ENCODE measurements at places on chromosomes 6 and 20. TPM values are rescaled to one million over a fixed set of nuclear protein-coding genes. Genes with fewer than 3 reads are reported as not detected.

Gene SEL1L2
- total RNA-seq = 0.40 TPM

Gene ZSCAN16
- 2.2 TPM for total RNA-seq

DNA sequence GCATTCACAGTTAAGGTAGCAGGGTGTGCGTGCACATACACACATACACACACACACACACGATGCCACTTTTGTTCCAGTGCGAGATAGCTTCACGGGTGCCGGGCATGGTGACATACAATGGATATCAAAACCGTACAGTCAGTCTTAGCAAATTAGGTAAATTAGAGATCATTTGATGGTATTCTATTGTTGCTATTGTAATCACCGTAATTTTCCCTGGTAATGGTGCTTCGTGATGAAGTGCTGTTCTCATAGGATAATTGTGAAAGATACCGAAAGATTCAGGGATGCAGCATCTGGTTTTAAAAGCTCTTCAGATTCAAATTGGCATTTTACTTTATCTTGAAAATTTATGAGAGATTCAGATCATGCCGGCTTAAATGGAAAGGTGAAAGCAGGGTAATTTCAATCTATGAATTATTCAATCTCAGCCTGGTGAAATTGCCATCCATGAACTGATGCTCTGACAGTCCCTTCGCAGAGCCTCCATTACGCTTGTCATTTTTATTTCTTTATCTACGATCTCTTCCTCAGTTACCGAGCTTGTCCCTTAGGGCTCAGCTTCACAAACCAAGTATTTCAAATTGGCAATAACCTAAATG, 71.3 kb upstream of the SOX4 start:
- no peak for DNase-seq

- DNase-seq = no peak
Measured at GRCh38 chr6:11766043-11766442, 12.6 kb downstream of the ADTRP start.

DNA sequence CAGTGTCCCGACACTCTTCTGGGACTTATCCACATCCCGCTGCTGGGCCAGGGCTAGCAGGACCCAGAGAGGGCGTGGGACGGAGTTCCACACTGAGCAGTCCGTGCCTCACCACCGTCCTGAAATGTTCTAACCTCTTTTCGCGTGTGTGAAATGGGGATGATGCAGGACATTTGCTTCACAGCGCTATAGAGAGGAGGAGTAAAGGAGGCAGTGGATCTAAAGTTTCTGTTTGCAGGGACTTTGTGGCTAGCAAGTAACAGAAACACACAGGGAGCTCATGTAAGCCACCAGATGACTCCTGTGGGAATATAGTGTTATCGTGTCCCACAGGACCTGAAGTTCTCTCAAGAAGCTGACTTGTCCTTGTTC, 634 bp downstream of the ITPA start:
- no peak for DNase-seq

- no peak for DNase-seq
Measured at GRCh38 chr6:40477246-40478126, 109.7 kb downstream of the LRFN2 start.

GRCh38 chr6:107066697-107067659, 39.0 kb downstream of the MTRES1 start:
- no peak for DNase-seq

DNA sequence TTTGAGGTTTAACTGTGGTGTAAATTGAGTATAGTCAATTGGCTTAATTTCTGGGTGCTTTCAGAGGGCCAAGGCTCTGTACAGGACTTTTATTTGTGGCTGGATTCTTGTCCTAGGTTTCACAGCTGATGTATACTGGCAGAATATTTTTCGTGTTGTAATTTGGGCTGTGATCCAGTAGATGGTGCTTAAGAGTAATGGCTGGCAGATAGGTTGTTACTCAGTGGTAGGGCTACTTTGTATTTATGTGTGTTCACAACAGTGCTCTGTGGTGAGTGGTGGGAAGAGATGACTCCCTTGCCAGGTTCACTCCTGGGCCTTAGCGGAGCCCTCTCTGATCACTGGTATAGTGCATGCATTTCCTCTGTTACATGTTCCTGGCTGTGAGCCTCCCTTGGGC, 34.5 kb upstream of the FERMT1 start:
- DNase-seq = no peak

DNA sequence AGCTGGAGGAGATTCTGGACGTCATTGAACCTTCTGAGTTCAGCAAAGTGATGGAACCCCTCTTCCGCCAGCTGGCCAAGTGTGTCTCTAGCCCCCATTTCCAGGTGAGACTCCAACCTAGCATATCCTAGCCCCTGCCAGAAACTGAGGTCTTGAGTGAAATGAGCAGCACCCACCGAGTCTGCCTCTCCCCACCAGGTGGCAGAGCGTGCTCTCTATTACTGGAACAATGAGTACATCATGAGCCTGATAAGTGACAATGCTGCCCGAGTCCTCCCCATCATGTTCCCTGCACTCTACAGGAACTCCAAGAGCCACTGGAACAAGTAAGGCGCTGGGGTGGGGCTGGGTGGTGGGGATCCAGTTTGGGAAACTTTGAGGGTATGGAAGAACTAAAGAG, 4.6 kb downstream of the MEA1 start:
- peak; percentile 69 for DNase-seq

Gene GGTLC1
- not detected for total RNA-seq

Gene ZBTB46
- total RNA-seq = 13.1 TPM

GRCh38 chr6:56819604-56820003, 135.3 kb upstream of the BEND6 start:
- no peak for DNase-seq

- no peak for DNase-seq
Measured at GRCh38 chr20:46401478-46401860, 4.9 kb downstream of the ELMO2 start.

Gene PMEPA1
- total RNA-seq = 24.7 TPM

DNA sequence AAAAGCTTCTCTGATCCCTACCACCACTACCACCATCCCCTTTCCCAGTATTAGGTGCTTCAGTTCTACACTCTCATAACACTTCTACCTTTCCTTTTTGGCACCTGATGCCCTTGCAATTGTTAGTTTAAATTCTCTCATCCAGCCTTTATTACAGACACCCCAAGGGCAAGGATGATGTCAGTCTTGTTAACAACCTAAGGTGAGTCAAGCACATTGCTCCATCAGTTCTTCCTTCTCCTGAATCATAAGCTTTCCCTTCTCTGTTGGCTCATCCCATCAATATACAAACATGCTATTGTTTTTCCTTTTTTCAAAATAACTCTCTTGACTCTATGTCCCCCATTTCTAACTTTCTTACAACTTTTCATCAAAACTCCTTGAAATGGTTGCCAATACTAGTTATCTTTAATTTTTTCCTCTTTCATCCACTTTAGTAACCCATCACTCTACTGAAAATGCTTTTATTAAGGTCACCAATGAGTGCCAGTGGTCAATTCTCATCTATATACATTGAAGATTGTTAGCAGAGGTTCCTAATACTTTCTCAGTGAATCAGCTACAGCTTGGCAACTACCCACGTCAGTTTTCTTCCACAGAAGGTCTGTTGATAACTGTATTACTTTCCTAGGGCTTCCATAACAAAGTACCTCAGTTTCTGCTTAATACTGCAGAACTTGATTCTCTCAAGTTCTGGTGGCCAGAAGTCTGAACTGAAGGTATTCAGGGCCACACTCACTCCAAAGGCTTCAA, 97.1 kb upstream of the FLRT3 start:
- no peak for DNase-seq

Gene DNMT3B
- total RNA-seq = 0.50 TPM

- DNase-seq = no peak
Measured at GRCh38 chr6:102517506-102517905, 1124.0 kb downstream of the GRIK2 start.

DNA sequence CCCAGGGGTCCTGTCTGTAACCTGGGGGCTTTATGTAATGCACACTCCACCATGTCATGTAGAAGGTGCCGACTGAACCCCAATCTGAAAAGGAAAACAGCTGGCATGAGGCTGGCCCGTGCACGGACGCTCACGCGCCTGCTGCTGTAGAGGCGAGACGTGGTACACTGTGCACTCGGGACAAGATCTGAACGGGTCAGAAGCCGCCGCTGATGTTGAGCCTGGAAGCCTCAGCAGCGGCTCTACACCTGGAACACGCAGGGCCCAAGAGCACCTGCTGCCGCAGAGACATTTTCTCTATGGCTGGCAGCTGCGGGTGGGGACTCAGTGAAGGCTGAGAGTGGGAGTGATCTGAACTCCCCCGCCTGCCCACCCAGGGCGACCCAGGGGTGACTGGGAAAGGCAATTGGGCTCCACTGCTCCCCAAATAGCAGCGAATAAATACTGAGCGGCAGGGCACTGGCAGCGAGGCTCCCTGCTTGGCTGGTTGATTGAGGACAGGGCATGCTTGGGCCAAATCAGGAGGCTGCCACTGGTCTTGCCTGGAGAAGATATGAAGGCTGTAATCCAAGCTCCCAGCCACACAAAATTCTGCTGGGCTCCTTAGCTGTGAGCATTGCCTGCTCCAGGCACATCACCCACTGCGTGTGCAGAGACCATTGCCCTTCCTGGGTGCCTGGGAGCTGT, 2.5 kb upstream of the OGFR start:
- no peak for DNase-seq

DNA sequence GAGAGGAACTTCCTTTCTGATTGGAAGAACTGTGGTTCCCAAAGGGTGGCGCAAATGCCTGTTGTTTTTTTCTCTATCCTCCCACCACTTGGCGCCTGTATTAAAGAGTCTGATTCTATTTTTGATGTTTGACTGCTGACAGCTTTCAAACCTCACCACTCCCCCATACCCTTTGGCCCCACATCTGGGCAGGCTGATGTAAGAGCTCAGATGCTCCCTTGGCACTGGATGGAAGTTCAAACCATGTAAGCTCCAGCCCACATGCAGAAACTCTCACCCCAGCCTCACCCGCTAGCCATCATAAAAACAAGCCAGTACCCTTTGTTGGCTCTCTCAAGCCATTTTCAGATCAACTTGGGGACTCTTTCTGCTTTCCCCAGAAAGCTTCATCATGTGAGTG, 20.0 kb upstream of the TMEM14A start:
- no peak for DNase-seq

Gene SLC44A4
- total RNA-seq = not detected

DNA sequence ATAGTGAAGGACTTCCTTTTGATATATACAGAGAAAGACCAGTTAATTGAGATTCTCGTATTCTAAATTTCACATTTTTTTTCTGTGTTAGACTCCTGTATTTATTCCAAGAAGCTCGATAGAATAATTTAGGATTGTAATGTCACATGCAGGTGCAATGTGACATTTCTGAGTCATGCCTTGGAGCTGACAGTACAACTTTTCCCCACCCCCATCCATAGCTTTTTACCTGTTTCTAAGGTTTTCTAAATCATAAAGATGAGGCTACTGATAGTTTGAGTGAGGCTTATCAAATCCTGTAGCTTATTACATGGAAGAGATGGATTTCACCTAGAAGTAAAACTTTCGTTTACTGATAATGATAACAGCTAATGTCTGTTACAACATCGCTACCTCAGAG, 37.6 kb downstream of the FLRT3 start:
- no peak for DNase-seq

Gene PXDC1
- 25.0 TPM for total RNA-seq

- peak; percentile 96 for DNase-seq
Measured at GRCh38 chr6:42050297-42051267, at the start of gene TAF8. TSS of gene TAF8 (plus strand) at chr6:42050524. CDS start at chr6:42050542, 18 bp downstream.

Gene PLCB1
- total RNA-seq = 7.7 TPM

Gene PTCRA
- total RNA-seq = not detected

DNA sequence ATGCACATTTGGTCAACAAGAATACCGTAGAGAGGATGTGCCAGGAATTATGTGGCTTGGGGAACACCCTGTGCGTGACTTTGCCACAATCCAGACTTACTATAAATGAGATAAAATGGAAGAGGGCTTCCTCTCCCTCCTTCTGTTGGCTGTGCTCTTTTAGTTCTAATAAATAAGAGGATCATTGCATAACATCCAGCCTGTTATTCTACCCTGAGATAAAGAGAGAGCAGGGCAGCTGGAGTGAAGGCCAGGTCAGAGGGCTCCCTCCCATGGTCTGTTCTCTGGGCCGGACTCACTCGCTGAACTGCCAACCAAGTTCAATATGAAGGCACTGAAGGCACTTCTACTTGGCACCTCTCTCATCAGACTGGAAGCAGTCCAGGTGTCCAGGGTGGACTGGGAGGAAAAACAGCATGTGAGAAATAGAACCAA, 91.7 kb downstream of the MTFR2 start:
- DNase-seq = peak; percentile 70

- no peak for DNase-seq
Measured at GRCh38 chr6:146354451-146354850, 189.2 kb upstream of the RAB32 start.

DNA sequence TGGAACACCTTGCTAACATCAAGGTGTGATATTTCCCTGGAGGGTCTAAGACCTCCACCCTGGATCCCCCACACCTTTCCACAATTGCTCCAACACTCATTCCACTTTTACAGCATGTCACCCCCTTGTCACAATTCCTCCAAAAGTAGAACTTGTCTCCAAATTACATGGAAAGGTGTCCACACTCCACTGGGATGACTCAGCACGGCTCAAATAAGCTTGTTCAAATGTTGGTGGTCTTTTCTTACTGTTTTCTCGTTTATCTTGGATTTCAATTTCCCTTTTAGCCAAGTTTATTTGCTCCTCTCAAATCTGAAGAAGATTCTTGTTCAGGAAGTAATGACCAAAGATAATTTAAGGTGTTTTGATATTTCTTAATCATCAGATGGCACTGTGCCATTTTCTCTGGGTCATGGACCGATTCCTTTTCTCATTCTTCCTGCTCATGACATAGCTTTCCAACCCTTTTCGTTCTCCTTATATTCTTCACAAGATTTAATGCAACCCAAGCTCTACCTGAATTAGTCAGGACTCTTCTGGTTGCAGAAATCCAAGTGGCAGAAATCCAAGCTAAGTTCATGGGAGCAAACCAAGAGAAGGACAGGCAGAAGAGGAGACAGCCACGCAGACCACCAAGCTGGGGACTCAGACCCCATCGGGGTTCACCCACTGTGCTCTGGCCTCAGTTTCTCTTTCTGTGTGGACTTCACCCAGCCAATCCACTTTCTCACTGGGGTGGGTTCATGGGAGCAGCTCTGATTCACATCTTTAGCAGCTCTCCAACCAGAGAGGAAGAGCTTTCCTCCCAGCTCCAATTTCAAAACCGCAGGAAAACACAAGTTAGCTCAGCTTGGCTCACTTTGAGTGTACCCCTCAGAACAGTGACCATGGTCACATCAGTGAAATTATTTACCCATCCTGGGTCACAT, 110.5 kb upstream of the CDYL start:
- no peak for DNase-seq

Gene DACT2
- total RNA-seq = 0.92 TPM

Gene E2F3
- total RNA-seq = 5.6 TPM

Measured in left ventricle myocardium superior (tissue), 1 donor.